ENCODE measurements at places on chromosomes 5 and 9. TPM values are rescaled to one million over a fixed set of nuclear protein-coding genes. Genes with fewer than 3 reads are reported as not detected.

The GABRA6 gene
- total RNA-seq = not detected

The PLCXD3 gene
- total RNA-seq = not detected

The DDX46 gene
- 75.2 TPM for total RNA-seq

The GCNT1 gene
- total RNA-seq = 15.0 TPM

The IL13 gene
- 830 TPM for total RNA-seq

The PCDHGA5 gene
- 0.51 TPM for total RNA-seq

The DNAH5 gene
- not detected for total RNA-seq

The CNTNAP3 gene
- total RNA-seq = not detected

The ADCY2 gene
- not detected for total RNA-seq

The EFNA5 gene
- 0.32 TPM for total RNA-seq

The GCNT4 gene
- total RNA-seq = 0.28 TPM

The TAF11L10 gene
- total RNA-seq = not detected

The ZDHHC21 gene
- 14.2 TPM for total RNA-seq

DNA sequence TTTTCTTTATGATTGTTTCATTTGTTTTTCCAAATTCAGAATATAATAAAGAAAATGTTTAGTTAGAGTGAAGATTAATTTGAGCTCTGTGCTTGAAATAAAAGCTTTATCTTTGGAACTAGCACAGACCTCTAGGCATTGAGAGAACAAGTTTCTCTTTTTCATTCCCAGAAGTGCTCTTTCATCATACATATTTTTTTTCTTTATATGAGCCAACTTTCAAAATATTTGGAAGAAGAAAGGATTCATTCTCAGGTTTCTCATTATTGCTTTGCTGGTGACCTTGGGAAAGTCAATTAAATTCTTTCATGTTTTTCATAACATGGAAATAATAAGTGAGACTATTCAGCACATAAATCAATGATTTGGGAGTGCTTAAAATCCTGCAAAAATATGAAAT, 16.8 kb downstream of the CTXN3 start:
- no peak overlapping the region for H3K4me3 ChIP-seq
- H3K4me1 ChIP-seq = no peaks in the 10 kb centered on the region
- no peaks in the 10 kb centered on the region for H3K36me3 ChIP-seq
- no peak overlapping the region for H3K27ac ChIP-seq

DNA sequence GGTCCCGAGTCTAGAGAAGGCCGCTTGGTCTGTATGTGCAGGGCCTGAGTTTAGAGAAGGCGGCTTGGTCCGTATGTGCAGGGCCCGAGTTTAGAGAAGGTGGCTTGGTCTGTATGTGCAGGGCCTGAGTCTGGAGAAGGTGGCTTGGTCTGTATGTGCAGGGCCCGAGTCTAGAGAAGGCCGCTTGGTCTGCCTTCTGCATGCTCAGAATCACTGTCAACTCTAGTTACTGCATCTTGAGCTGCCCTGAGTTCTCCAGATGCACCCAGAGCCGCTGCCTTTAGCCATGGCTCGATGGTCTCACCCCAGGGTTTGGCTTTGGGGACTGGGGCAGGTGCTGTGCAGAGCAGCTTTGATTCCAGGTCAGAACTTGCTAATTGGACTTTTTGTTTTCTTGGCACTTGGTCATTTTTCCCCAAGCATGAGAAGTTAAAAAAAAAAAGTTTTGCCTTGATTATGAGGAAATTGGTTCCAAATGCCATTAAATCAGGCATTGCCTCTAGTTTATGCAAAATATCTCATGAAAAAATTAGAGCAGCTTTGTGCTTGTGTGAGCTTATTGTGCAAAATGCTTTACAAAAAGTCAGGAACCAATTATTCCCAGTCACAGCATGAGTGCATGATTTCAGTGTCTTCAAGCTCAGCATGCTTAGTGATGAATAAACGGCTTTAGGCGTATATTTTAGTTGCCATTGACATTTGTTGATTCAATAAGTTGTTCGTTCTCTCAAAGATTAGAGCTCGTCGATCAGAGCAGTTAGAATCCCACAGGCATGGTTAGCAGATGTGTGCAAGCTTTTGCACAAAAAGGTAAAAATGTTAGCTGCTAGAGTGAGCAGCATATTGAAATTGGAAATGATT, 25.4 kb upstream of the EXOC3 start:
- H3K27ac ChIP-seq = no peak overlapping the region
- DNase-seq = no peak
- H3K27me3 ChIP-seq = no peaks in the 10 kb centered on the region
- peaks cover 40% of the 10 kb centered on the region for H3K36me3 ChIP-seq
- no peak overlapping the region for H3K4me3 ChIP-seq

DNA sequence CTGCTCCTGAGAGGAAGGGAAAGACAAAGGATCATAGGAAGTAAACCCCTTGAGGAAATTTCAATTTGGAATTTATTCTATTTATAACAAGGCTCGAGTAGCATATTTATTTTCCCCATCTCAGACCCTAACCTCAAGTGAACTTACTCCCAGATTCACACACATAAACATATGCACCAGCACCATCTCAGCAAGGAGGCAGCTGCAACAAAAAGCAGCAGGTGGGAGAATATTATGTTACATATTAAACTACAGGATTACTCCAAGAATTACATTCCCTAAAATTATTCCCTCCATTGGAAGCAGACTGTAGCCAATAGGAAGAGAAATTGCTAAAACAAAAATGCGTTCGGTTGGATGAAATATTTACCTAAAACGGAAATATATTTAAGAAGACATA, 108.4 kb upstream of the PRSS3 start:
- no peaks in the 10 kb centered on the region for H3K36me3 ChIP-seq
- H3K4me3 ChIP-seq = no peak overlapping the region
- DNase-seq = no peak

- DNase-seq = no peak
- no peak overlapping the region for H3K27ac ChIP-seq
- peaks cover 2% of the 10 kb centered on the region for H3K4me1 ChIP-seq
These were observed 112.5 kb downstream of the PPP2R2B start for GRCh38 chr5:146766013-146766412.

GRCh38 chr9:86674487-86674886, 272.8 kb downstream of the GAS1 start:
- no peaks in the 10 kb centered on the region for H3K27me3 ChIP-seq
- DNase-seq = no peak
- H3K4me3 ChIP-seq = no peak overlapping the region
- no peaks in the 10 kb centered on the region for H3K36me3 ChIP-seq

GRCh38 chr9:130640681-130641080, 23.7 kb upstream of the PRDM12 start:
- no peak overlapping the region for H3K27ac ChIP-seq
- no peaks in the 10 kb centered on the region for H3K4me1 ChIP-seq
- H3K4me3 ChIP-seq = no peak overlapping the region
- no peaks in the 10 kb centered on the region for H3K27me3 ChIP-seq
- peaks cover 7% of the 10 kb centered on the region for H3K36me3 ChIP-seq

DNA sequence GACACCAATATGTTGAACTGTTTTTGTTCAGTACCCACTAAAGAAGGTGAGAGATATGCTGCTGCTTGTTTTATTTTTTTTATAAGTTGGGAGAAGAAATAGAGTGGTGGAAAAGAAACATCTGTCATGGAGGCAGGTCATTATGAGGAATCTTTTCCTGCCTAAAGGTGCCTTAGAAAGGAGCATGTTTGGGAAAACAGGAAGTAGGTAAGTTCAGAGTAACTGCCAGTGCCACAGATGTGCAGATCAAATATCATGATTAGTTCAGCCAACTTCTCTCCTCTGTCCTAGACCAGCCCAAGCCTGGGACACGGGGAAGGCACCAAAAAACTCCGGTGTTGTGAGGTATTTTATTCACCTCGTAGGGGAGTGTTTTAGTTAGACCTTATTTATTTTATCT, 144.2 kb downstream of the MAN2A1 start:
- H3K4me1 ChIP-seq = no peaks in the 10 kb centered on the region
- no peak for DNase-seq
- no peak overlapping the region for H3K27ac ChIP-seq

DNA sequence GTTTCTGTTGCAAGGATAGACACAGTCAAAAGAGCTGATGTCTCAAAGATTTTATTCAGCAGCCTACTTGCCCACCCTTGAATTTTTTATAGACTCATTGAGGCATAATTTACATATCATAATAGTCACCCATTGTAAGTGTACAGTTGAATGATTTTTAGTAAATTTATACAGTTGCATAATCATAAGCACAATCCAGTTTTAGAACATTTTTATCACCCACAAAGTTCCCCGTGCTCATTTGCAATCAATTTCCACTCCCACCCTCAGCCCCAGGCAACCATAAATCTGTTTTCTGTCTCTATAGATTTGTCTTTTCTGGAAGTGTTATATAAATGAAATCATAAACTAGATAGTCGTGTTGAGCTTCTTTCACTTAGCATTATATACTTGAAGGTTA, 517.7 kb downstream of the TLE1 start:
- H3K4me3 ChIP-seq = no peak overlapping the region
- H3K4me1 ChIP-seq = no peaks in the 10 kb centered on the region
- no peaks in the 10 kb centered on the region for H3K36me3 ChIP-seq
- no peak for DNase-seq
- H3K27ac ChIP-seq = no peak overlapping the region
- no peaks in the 10 kb centered on the region for H3K27me3 ChIP-seq

DNA sequence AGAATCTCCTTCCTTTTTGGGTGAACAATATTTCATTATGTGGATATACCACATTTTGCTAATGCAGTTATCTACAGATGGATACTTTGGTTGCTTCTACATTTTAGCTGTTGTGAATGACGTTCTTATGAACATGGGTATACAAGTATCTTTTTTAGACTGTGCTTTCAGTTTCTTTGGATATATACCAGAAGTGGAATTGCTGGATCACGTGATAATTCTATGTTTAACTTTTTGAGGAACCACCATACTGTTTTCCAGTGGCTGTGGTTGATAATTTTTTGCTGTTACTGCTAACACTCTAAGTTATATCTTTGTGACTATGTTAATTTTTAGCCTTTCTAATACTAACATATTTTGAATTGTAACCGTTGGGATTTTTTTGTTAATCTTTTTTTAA, 12.5 kb downstream of the WDR70 start:
- H3K27me3 ChIP-seq = no peaks in the 10 kb centered on the region
- no peak overlapping the region for H3K4me3 ChIP-seq
- peaks cover 3% of the 10 kb centered on the region for H3K4me1 ChIP-seq
- peaks cover 26% of the 10 kb centered on the region for H3K36me3 ChIP-seq

- H3K27ac ChIP-seq = no peak overlapping the region
- no peaks in the 10 kb centered on the region for H3K4me1 ChIP-seq
- DNase-seq = no peak
- no peak overlapping the region for H3K4me3 ChIP-seq
These were observed 585.2 kb downstream of the BRINP1 start for GRCh38 chr9:118784033-118784432.

GRCh38 chr5:129904667-129905472, 605 bp downstream of the CHSY3 start:
- no peak overlapping the region for H3K27ac ChIP-seq
- no peak for DNase-seq
- peaks cover 44% of the 10 kb centered on the region for H3K27me3 ChIP-seq
- H3K4me3 ChIP-seq = peak overlapping the region; percentile 73

- peak overlapping the region; percentile 97 for H3K27ac ChIP-seq
- peak overlapping the region; percentile 76 for H3K4me3 ChIP-seq
- H3K4me1 ChIP-seq = peaks cover 86% of the 10 kb centered on the region
- no peak for DNase-seq
- H3K36me3 ChIP-seq = peaks cover 24% of the 10 kb centered on the region
These were observed 8.0 kb downstream of the B4GALT1 start for GRCh38 chr9:33158843-33159776.

GRCh38 chr5:94577466-94578245, 40.7 kb downstream of the KIAA0825 start:
- H3K4me3 ChIP-seq = no peak overlapping the region
- peaks cover 15% of the 10 kb centered on the region for H3K36me3 ChIP-seq
- no peak overlapping the region for H3K27ac ChIP-seq
- H3K27me3 ChIP-seq = peaks cover 2% of the 10 kb centered on the region
- peaks cover 32% of the 10 kb centered on the region for H3K4me1 ChIP-seq
- DNase-seq = no peak

- H3K4me3 ChIP-seq = no peak overlapping the region
- peaks cover 44% of the 10 kb centered on the region for H3K36me3 ChIP-seq
- no peaks in the 10 kb centered on the region for H3K27me3 ChIP-seq
- H3K27ac ChIP-seq = no peak overlapping the region
- peak; percentile 57 for DNase-seq
These were observed 64.0 kb downstream of the DOCK8 start for GRCh38 chr9:278651-279050.

DNA sequence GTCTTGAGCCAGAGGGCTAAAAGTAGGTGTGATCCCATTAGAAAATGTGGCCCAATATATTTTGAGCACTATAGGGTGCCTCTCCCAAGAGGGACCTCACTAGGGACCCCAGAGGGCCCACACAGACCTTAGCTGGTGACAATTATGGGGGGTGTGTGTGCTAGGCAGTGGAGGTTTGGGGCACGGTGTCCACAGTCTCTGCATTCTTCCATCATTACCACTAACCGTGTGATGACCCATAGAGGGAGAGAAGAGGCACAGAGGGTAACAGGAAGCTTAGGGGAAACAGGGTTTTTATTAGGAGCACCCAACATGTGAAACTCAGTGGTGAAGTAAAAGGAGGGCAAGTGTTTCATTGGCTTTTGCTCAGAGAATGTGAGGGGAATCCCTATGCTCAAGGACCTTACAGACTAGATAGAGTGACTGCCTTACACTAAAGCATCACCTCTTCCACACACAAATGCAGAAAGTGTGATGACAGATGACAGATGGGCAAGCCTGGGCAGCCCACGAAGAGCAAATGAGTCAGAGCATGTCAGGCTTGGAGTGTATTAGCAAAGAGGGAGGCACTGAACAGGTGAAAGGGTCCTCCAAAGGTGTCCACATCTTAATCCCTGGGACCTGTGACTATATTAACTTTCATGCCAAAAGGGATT, 2.5 kb upstream of the ACTL7A start:
- peaks cover 5% of the 10 kb centered on the region for H3K4me1 ChIP-seq
- no peaks in the 10 kb centered on the region for H3K27me3 ChIP-seq
- no peak overlapping the region for H3K27ac ChIP-seq
- H3K4me3 ChIP-seq = no peak overlapping the region
- no peak for DNase-seq
- no peaks in the 10 kb centered on the region for H3K36me3 ChIP-seq

GRCh38 chr5:159905496-159905895, 10.8 kb upstream of the ADRA1B start:
- H3K27ac ChIP-seq = no peak overlapping the region
- H3K27me3 ChIP-seq = peaks cover 15% of the 10 kb centered on the region
- H3K4me1 ChIP-seq = peaks cover 12% of the 10 kb centered on the region
- H3K4me3 ChIP-seq = no peak overlapping the region

All from activated T-helper 2 cell treated with anti-CD3 and anti-CD28 coated beads, Interferon-gamma antibody, Interleukin-2, Interleukin-4, amounts not matched to agents 10 μg/mL and 5 μg/mL and 100 μg/mL, durations not matched to agents 14 hours and 24 hours and 36 hours (primary cell).